ENCODE measurements at places on chromosomes 12 and 14.

- no peak for DNase-seq
These were observed 44.8 kb downstream of the PLXNC1 start for GRCh38 chr12:94193168-94193567.

GRCh38 chr12:92506460-92506859 is 196.3 kb upstream of the PLEKHG7 start:
- DNase-seq, result no peak

GRCh38 chr14:68308726-68309520 is 483.9 kb downstream of the ZFP36L1 start:
- DNase-seq, result no peak

- DNase-seq, result peak; percentile 39
These were observed 269.3 kb downstream of the DAD1 start for GRCh38 chr14:22319526-22320361.

- no peak for DNase-seq
These were observed 242.1 kb downstream of the CACNA1C start for GRCh38 chr12:2294651-2295475.

- DNase-seq, result no peak
These were observed 32.5 kb downstream of the PSMC1 start for GRCh38 chr14:90288651-90289355.

- no peak for DNase-seq
These were observed 52.3 kb upstream of the BCL11B start for GRCh38 chr14:99324291-99324690.

- no peak for DNase-seq
These were observed 24.5 kb downstream of the ERG28 start for GRCh38 chr14:75636100-75636692.

GRCh38 chr12:54173066-54173726 is 15.6 kb downstream of the SMUG1 start:
- no peak for DNase-seq

- no peak for DNase-seq
These were observed 79.8 kb downstream of the PCNX1 start for GRCh38 chr14:70987041-70987440.

DNA sequence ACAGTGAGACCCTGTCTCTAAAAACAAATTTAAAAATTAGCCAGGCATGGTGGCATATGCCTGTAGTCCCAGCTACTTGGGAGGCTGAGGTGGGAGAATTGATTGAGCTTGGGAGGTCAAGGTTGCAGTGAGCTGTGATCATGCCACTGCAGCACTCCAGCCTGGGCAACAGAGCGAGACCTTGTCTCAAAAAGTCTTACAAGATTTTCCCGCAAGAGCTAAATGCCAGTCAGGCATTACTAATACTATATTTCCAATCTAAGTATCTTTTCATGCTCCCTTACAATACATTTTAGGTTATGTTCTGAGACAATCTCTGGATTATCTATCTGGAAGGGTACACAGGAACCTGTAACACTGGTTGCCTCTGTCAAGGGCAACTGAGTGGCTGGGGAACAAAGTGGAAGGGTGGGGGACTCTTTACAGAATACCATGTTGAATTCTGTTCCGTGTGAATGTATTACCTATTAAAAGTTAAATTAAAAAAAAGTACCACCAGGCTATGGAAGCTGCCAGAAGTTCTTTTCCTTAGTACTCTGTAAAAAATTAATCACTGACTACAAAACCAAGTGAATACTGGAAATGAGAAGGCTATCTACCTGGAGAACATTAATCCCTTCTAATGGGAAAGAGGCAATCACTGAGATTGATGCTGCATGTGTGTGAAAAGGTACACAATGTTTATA is 56.7 kb downstream of the BTBD7 start:
- no peak for DNase-seq

DNA sequence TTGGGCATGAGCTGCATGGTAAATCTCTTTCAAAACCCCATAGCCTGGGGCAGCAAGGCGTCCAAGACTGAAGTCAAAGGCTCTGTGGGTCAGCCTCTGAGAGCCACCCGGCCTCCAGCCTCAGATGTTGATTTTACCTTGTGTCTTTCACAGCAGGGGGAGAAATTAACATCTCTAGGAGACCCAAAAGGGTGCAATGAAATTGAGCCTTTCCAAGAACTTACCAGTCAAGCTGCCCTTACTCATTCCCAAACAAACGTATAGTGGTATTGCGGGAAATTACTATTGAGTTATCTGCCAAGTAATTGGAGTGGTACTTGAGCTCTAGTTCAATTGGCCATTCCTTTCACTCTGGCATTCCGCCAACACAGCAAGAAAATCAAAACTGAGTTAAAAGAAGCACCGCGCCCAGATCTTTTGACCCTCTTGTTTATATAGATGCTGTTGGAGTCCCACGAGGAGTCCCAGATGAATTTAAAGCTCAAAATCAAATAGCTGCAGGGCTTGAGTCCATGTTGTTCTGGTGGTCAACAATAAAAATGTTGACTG is 380.7 kb upstream of the SYT1 start:
- no peak for DNase-seq

- DNase-seq, result no peak
These were observed 31.3 kb downstream of the MIA2 start for GRCh38 chr14:39265033-39265432.

DNA sequence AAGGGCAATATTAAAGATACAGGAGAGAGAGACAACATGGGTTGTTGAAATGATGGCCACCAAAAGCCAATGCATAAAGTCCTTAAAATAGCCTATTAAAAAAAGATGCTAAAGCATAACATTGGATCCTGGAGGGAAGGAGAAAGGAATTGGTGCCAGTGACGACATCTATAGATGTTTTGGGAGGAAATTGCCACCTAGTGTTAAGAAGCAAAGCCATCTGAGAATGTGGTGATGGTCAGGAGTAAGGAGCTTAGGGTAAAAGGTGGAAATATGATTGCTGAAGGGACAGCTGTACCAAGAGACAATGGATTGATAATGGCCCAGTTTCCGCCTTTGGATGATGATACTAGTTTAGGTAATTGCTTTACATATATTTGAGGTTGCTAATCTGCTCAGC is 85.1 kb downstream of the TMEM30B start:
- DNase-seq, result no peak

- DNase-seq, result no peak
These were observed 910 bp upstream of the SRP54 start for GRCh38 chr14:34981743-34982420.

- DNase-seq, result no peak
These were observed 38.9 kb downstream of the DAD1 start for GRCh38 chr14:22549981-22550673.

- no peak for DNase-seq
These were observed 74.3 kb upstream of the CPM start for GRCh38 chr12:69007101-69007854.

All from GDM1 (cell line).